ENCODE measurements at places on chromosomes 11 and 22.

DNA sequence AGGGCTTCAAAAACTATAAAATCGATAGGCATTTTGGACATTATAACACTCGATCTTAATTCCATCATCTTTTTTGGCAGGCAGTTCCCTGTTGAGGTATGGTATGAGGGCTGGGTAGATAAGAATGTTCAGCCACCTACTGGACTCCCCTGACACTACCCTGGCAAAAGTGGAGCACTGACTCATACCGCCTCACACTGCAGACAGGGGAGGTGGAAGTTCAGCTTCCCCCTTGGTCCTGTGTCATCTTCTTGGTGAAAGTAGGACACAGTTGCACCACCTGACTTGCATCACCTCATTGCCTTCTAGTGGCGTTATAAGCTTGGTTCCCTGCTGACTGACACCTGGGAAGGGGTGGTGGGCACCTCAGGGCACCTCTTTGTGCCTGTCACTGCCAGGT lies 30.4 kb downstream of the PAAF1 start:
- DNase-seq: no peak

DNA sequence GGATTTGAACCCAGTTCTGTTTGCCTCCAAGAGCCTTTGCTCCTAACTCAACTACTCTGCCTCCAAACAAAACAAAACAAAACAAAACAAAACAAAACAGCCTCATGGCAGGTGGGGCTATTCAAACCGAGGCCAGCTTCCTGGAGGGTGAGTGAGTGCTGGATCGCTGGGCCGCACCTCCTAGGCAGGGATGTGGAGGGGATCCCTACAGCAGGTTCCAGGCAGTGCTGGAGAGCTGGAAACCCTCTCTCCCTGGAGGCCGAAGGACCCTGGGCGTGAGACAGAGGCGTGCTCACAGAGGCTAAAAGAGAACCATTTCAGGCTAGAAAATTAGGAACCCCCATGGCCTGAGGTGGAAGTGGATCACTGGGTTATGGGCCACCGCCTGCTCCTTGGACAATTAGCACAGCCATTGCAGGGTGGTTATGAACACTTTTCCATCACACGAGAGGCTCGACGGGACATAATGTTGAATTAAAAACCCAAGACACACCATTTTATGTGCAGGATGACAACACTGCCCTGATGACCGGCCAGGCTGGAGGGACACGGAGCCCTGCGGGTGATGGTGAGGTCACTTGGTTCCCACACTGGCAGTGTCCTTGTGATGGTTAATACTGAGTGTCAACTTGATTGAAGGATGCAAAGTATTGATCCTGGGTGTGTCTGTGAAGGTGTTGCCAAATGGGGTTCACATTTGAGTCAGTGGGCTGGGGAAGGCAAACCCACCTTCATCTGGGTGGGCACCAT lies 35.2 kb downstream of the SHISAL1 start:
- no peak for DNase-seq

DNA sequence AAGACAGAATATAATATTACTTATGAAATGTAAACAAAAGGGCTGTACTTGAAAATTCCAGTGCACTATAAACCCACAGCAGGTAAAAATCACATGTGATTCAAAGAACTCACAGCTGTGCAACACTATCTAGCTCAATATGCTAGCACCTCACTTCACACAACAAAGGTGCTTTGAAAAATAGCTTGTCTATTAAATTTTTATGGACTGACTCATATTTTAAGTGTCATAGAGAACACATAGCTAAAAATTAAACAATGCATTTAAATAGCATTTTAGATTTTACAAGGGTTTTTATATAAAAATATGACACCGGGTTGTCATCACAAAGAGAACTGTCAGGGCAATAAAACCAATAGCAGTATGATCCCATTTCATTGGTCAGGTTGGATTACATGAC lies 1390.5 kb upstream of the TENM4 start:
- DNase-seq: no peak

GRCh38 chr11:10991393-10991792 lies 133.5 kb upstream of the ZBED5 start:
- DNase-seq: no peak

DNA sequence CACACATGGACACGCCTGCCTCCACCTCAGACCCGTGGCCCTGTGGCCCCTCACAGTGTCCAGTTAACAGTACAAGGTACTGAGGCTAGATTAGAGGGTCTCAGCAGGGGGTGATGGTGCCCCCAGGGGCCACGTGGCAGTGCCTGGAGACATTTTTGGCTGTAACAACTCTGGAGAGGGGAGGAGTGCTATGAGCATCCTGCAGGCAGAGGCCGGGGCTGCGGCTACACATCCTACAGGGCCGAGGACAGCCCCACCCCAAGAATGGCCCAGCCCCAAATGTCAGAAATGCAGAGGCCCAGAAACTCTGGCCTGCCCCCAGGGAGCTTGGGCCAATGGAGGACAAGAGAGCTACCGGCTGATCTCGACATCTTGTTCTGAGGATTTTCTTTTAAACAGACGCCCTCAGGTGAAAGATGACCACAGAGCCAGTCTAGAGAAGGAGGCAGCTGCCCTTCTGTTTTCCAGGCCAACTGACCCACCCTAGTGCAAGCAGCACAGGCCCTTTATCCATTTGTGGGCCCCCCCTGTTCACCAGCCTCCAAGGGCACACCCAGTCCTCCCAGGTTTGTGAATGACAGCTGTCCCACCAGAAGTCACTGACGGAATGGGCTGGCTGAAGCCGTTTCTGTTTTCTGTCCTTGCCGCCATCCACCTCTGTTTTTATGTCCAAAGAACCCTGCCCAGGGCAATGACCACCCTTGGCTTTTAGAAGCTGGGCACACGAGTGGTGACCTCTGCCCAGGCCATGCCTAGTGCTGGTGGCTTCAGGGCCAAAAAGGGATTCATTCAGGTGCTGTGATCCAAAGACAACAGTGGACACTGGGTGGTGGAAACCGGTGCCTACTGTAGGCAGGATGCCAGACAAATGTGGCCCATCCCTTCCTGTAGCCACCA lies 85.2 kb upstream of the LINC01488 start:
- DNase-seq: no peak

DNA sequence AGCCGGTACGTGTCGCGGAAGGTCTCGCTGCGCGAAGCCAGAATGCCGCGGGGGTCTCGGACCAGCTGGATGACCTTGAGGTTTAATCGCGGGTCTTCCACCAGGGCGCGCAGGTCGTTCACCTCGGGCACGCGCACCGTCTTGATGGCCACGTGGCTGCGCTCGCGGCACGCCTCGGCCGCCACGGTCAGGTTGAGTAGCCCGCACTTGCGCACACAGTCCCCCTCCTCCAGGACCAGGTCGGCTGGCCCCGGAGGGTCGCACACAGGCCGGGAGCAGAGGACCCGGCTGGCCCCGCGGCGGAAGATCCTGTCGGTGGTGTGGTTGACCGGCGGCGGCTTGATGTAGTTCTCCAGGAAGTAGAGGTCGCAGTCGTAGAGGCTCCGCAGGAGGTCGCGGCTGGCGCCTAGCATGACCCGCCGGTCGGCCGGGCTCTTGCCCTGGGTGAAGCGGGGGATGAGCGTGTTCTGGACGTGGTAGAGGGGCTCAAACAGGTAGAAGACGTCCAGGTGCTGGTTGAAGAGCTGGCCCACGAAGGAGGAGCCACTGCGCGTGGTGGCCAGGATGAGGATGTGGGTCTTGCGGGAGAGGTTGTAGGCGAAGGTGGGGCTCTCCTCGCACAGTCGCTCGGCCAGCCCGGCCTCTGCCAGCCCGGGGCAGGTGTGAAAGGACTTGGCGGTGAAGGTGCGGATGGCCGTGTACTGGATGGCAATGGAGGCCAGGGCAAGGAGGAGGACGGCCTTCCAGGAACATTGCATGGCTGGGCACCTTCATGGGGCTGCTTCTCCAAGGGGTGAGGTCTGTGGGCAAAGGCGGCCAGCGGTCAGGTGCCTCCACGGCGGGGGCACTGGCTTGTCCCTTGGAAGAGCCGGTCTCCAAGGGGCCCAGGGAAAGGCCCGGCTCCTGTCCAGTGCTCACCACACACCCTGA lies 15.0 kb downstream of the CHST1 start:
- no peak for DNase-seq
